ENCODE measurements at places on chromosomes 5 and 9.

DNA sequence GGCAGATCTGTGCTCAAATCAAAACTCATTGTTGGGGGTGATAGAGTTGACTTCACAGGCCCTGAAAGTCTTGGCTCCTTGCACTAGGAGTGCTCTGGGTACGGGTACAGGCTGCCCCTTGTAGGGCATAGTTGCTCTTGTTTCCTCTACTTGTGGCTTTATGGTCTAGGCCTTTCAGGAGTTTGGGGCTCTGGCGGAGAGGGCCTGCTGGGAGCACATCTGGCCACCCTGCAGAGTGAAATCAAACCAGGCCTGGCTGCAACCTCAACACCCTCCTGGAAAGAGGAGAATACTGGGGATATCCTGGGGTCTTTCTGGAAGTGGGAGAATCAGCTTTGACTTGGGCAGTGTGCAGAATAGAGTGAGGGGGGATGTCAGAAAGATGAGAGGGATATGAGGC, 1.5 kb downstream of the TGFBI start:
- no peak for DNase-seq

DNA sequence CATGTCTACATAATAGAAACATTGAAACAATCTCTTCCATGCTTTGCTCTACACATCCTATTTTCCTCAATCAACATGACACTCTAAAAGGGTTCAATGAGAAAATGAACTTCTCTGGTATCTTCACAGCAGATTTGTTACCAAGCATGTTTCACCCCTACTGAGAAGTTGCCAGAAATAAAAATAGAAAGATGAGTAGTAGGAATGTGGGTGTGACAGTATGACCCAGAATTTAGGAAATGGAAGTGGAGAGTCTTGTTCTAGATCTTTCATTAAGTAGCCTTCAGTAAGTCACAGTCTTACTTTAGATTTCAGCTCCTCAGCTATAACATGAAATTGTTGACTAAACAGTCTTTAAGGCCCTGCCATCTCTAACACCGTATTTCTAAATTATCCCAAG, 581.8 kb downstream of the EFNA5 start:
- DNase-seq, result no peak

- no peak for DNase-seq
Measured at GRCh38 chr5:6734243-6734700, 21.0 kb downstream of the TENT4A start.

GRCh38 chr5:164332349-164333196, 827.2 kb downstream of the MAT2B start:
- DNase-seq, result no peak

DNA sequence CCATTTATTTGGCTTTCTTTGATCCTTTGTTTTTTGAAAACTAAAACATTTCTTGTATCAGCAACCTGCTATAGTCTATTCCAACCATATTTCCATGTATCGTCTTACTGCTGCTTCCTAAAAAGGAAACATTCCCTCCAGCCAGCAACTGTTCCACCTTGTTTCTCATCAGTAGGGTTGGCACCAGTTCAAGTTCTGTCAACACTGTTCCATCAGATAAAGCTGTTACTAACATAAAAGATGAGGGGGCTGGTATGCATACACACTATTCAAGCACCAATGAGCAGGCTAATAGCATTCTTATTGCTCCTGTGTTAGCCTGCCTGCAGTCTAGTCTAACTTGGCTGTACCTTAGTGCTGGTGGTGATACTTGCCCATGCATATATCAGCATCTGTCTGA, 178.3 kb downstream of the CWC27 start:
- no peak for DNase-seq

GRCh38 chr5:94508461-94509148, 109.8 kb downstream of the KIAA0825 start:
- DNase-seq, result no peak

GRCh38 chr5:132253452-132254320, 3.8 kb upstream of the PDLIM4 start:
- DNase-seq, result no peak

DNA sequence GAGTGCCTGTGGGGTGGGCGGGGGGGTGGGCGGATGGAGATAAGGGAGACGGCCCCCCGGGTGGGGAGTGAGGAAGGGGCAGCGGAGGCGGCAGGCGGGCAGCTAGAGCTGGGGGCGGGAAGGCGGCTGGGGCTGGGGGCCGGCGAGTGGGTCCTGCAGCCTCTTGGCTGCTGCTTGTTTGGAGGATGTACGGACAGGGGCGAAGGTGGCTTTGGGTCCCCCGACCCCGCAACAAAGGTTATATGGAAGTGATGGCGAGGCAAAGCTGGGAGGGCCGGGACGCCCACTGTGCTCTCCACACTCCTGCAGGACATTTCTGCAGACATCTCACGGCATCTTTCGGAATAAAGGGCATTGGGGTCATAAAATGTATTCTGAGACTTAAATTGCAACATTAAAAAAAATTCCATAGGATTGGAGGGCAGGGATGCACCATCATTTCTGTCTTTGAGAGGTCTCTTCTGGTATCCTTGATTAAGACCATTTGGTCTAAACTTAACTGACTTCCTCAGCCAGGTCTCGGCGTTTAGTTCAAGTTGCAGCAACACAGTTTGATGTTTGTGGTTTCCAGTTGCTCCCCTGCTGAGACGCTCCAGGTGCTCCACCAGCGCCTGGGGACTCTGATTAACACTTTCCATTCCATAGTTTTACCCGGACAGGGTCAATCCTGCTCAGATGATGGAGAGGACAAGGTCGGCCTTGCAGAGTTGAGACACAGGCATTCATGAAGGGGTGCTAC, 101.6 kb upstream of the SSBP2 start:
- no peak for DNase-seq

GRCh38 chr5:34789021-34789531, 49.9 kb upstream of the TTC23L start:
- no peak for DNase-seq

GRCh38 chr5:159051421-159052282, 48.1 kb downstream of the EBF1 start:
- no peak for DNase-seq

DNA sequence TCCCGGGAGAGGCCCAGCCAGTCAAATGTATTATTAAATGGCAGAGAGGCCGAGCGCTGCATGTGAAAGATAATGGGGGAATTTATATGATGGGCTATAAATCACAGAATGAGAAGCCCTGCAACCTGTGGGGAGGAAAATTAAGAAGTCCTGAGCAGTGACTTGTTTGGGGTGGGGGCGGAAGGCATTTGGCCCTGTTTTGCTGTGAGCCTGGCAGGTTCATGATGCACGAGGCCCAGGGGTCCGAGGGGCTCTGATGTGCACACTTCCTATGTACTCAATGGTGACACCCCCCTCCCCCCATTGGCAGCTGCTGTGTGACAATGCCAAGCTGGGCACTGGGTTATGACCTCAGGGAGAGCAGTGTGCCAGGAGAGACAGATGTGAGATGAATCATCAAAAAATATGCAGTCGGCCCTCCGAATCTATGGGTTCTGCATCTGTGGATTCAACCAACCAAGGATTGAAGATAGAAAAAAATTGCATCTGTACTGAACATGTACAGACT, 13.7 kb upstream of the DAB2IP start:
- no peak for DNase-seq

GRCh38 chr5:175682664-175683063, 24.8 kb downstream of the HRH2 start:
- no peak for DNase-seq

- no peak for DNase-seq
Measured at GRCh38 chr5:178624631-178625546, 2.0 kb downstream of the CLK4 start.

GRCh38 chr5:30808996-30809395, 384.5 kb upstream of the CDH6 start:
- no peak for DNase-seq

GRCh38 chr5:6019612-6020011, 358.7 kb downstream of the MED10 start:
- DNase-seq, result no peak

DNA sequence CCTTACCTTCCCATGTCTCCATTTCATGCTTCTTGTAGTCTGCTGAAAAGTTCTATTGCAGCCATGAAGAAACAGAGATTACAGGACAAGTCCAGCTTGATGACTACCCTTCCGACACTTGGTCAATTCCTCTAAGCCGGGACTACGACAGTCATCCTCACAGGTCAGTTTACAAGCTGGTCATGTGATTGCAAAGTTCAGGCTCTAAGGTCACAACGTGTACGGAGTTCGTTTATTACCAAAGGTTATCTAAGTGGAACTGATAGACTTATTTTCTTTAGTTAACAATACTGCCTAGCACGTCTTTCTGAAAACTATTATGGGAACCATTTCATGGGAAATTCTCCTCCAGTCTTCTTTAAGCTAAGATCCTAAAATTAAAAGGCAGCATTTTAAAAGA, 88.5 kb upstream of the NR5A1 start:
- DNase-seq, result no peak

DNA sequence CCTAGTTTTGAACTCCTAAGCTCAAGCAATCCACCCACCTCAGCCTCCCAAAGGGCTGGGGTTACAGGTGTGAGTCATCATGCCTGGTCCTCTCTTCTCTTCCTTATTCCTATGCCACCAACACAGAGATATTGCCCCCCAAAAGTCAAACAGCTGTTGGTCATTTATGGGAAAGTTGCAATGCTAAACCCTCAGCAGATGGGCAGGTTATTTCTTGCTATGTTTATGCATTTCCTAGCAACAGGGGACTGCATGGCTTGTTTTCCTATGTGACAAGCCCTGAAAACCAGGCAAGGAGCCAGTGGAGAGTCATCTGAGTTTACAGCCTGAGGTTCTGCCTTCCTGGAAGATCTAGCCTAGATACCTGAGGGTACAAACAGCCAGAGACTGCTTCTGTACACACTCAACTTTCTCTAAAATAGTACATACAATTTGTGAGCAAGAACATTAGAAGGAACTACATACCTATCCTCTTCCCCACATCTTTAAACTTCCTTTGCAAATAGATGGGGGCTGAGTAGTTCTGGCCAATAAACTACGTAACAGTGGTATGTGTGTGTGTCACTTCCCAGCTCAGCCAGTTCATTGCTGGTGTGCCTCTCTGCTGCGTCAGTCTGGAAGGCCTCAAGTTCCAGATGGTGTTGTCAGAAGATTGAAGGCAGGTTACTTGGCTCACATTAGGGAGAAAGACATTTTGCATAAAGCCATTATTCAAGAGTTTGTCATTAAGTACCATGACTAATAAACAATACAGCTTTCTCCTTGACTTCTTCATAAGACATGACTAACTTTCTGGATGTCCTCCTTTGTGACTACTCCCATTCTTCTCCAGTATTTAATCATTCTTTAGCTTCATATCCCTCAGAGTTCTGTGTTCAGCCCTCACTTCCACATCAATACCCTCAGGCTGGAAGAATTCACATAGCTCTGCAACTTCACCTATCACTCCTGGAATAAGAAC, 65.3 kb downstream of the CSNK1A1 start:
- no peak for DNase-seq

GRCh38 chr9:97502984-97503861, 1.8 kb downstream of the TMOD1 start:
- DNase-seq, result no peak

- DNase-seq, result no peak
Measured at GRCh38 chr5:75034137-75034739, 18.1 kb downstream of the GCNT4 start.

DNA sequence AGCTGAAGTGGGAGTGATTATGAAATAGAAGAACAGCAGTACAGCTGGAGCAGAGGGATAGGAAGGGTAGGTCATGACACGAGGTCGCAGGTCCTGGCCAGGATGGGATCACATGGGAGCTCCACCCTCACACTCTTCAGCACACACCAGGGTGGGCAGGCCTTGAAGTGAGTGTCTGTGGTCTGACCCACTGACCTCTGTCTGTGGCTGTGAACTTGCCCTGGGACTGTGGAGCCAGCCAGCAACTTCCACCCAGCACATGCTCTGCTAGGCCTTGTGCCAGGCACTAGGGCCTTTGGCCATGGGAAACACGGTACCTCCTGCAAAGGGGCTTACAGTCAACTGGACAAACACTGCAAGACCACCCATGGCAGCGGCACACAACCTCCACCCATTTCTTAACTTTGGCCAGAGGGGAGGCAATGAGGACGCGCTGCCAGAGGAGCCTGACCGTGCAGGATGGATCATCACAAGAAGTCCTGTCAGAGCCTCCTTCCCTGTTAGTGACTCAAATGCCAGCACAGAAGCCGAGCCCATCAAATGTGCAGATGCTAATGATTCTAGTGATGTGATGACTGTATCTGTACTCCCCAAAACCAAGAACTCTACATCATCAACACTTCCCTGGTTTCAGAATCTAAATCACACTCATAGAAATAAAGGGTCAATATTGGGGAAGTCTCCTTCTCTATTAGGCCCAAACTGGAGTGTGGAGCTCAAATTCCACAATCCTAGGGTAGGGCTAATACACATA, 113.6 kb downstream of the DPYSL3 start:
- DNase-seq, result no peak

- no peak for DNase-seq
Measured at GRCh38 chr9:35907711-35908503, 1.4 kb upstream of the SPAAR start.

GRCh38 chr9:95722141-95722540, 153.3 kb upstream of the ERCC6L2 start:
- DNase-seq, result no peak

- no peak for DNase-seq
Measured at GRCh38 chr5:139181322-139181730, 16.8 kb downstream of the SIL1 start.

DNA sequence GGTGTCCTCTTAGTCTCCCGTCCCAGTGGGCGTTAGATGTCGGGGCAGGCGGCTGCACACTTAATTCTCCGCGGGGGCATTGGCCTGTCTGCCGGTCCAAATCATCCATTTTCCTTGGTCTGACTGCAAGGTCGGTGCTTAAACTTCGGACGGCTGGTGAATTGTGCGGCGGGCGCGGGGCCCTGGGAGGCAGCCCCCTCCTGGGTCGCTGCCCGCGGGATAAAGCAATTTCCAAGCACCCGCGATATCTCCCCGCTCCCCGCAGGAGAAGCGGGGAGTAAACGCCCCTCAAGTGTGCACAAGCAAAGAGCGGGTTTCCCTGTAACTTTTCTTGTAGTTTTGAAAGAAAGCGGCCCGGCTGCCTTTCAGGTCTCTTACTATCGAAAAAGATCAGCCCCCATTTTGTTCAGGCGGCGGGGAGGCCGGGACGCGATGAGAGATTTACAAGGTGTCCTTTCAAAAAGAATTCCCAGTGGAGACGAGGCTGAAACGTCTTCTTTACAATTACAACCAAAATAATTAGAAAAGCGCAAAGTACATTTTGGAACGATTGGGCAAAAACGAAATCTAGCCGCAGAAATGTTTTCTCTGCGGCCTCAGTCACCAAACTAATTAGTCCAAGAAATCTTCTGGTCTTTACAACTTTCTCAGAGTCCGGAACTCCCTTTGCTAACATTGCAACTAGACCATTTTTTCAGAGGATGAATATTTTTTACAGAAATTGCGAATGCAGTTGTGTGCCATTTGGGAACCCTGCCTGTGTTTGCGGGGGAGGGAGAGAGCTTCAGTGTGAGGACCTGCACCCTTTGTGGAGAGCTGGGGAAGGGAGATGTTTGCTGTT, 1.8 kb downstream of the IRX1 start:
- DNase-seq, result no peak

- DNase-seq, result no peak
Measured at GRCh38 chr5:112692472-112692871, 45.2 kb upstream of the APC start.

All from stimulated activated CD8-positive, alpha-beta memory T cell treated with anti-CD3 and anti-CD28 coated beads, Interleukin-12 subunit alpha, Interleukin-12 subunit beta, amount 100 ng/mL, for 1 hour (primary cell).